WTC11 (cell line): ENCODE measurements at places on chromosomes 13 and 19. TPM values are rescaled to one million over a fixed set of nuclear protein-coding genes. Genes with fewer than 3 reads are reported as not detected.

GRCh38 chr19:48645620-48646000, 377 bp downstream of the CA11 start:
- H3K4me3 ChIP-seq = peak overlapping the region; percentile 85
- H3K27me3 ChIP-seq = peaks cover 2% of the 10 kb centered on the region
- DNase-seq = peak; percentile 41
- H3K27ac ChIP-seq = peak overlapping the region; percentile 84
- peaks cover 3% of the 10 kb centered on the region; the same call in 1 of the 2 replicates for H3K36me3 ChIP-seq
- H3K4me1 ChIP-seq = peaks cover 9% of the 10 kb centered on the region

- H3K27me3 ChIP-seq = no peaks in the 10 kb centered on the region
- H3K4me1 ChIP-seq = peaks cover 10% of the 10 kb centered on the region
- H3K36me3 ChIP-seq = no peaks in the 10 kb centered on the region
- no peak for DNase-seq
- no peak overlapping the region for H3K27ac ChIP-seq
Measured at GRCh38 chr19:41922585-41922984, 5.7 kb downstream of the ERFL start.

The UBE2M gene
- total RNA-seq = 93.7 to 105 TPM (median 97.1 TPM) in 3 replicates

- no peaks in the 10 kb centered on the region for H3K36me3 ChIP-seq
- H3K27ac ChIP-seq = no peak overlapping the region
- H3K4me3 ChIP-seq = no peak overlapping the region
- H3K27me3 ChIP-seq = no peaks in the 10 kb centered on the region
- DNase-seq = no peak
- peaks cover 31% of the 10 kb centered on the region for H3K4me1 ChIP-seq
Measured at GRCh38 chr19:28020619-28021258, 1192.2 kb downstream of the UQCRFS1 start.

GRCh38 chr19:28836421-28836820, 376.5 kb downstream of the UQCRFS1 start:
- no peak overlapping the region for H3K27ac ChIP-seq

GRCh38 chr19:40797166-40797962, 1.6 kb upstream of the EGLN2 start:
- peak overlapping the region; percentile 98 for H3K27ac ChIP-seq
- peaks cover 6% of the 10 kb centered on the region for H3K36me3 ChIP-seq
- no peak for DNase-seq
- H3K4me1 ChIP-seq = peaks cover 25% of the 10 kb centered on the region

GRCh38 chr13:50214514-50214913, 199.3 kb downstream of the KCNRG start:
- no peak overlapping the region for H3K4me3 ChIP-seq
- H3K4me1 ChIP-seq = peaks cover 1% of the 10 kb centered on the region; the same call in 1 of the 2 replicates
- no peak overlapping the region for H3K27ac ChIP-seq
- peaks cover 27% of the 10 kb centered on the region for H3K36me3 ChIP-seq
- no peak for DNase-seq
